ENCODE measurements at places on chromosomes 7 and 10.

DNA sequence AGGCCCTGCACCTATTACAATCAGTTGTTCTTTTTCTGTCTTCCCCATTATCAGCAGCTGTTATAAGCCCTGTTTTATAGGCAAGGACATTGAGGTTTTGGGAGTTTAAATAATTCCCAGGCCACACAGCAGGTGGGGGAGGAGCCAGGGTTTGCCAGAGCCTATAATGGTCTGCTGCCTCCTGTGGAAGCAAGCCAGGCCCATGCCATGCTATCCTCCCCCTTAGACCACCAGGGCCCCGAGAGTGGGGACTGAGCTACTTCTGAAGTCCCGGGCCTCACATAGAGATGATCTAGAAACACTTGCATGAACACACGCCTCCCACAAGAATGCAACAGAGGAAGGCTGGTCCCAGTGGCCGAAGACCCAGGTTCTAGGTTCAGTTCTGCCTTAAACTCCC, 141.7 kb downstream of the SH3PXD2A start:
- no peak for DNase-seq

- DNase-seq = peak; percentile 79
These were observed 1.1 kb downstream of the KIAA1217 start for GRCh38 chr10:24209946-24210491.

GRCh38 chr7:19989906-19990305, 216.5 kb upstream of the TMEM196 start:
- no peak for DNase-seq

DNA sequence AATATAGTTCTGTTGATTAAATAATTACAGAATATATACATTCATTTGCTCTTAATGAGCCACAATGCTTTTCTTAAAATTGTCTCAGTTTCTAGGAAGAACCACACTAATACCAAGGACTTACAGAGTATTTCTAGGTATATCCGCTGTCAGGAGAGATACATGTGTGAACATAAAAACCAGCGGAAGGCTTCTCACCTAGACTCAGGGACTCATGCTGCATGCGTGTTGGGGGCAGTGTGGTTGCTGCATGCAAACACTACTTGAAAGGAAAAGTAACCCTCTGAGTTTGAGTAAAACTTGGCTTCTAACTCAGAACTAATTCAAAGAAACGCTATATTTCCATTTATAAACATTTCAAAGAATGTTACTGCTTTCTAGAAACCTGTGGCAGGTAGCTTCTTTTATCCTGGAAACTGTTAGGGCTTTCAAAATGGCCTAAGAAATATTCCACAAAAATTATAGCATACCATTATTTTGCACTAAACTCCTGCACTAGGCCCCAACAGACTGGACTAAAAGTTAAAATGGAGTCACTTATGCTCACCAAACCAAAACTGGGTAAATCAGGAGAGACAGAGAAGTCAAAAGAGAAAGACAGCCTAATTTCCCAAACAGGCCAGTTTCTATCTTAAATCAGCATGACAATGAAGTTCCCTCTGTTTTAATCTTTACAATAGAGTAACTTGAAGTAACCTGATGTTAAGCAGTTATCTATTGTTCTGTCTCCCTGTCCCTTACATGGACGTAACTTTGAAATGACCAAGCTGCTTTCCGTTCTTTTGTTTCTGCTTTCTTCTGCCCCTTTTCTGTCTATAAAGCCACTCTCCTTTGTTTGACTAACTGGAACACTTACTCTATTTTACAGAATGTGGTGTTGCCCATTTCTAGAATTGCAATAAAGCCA, 95.2 kb upstream of the FAM133B start:
- DNase-seq = peak; percentile 83

DNA sequence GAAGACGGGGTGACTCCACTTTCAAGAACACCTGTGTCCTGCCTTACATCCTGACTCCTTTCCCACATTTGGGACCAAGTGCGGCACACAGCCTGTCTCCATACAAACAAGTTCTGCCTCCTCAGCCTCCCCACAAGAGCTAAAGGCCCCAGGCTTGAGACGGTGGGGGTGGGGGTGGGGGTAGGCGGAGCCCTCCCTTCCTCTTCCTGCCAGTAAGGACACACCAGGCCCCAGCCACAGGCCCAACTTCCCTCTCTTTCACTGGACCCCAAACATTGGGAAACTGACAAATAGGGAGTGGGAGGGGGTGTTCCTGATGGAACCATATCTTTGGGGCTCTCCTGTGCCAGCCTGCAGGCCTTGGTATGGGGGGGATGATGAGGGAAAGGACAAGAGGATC, 4.6 kb downstream of the CDK5 start:
- no peak for DNase-seq

GRCh38 chr7:156473476-156474240, 166.9 kb upstream of the RNF32 start:
- peak; percentile 43 for DNase-seq

DNA sequence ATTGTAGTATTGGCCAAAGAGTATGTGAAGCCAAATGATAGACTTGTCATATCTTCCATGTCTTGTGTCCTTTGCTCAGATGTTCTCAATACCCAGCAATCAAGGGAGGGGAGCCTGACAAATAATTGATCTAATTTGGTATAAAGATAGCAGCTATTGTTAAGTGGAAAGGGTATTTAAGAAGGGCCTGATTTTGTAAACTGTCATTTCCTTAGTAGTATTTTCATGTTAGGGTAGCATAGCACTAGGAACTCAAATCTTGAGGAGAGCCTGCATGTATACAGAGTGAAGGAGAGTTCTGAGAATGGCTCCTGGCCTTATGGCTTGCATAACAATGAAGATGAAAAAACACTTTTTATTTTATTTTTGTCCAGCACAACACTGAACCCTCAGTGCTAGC, 53.1 kb downstream of the GNAI1 start:
- no peak for DNase-seq

DNA sequence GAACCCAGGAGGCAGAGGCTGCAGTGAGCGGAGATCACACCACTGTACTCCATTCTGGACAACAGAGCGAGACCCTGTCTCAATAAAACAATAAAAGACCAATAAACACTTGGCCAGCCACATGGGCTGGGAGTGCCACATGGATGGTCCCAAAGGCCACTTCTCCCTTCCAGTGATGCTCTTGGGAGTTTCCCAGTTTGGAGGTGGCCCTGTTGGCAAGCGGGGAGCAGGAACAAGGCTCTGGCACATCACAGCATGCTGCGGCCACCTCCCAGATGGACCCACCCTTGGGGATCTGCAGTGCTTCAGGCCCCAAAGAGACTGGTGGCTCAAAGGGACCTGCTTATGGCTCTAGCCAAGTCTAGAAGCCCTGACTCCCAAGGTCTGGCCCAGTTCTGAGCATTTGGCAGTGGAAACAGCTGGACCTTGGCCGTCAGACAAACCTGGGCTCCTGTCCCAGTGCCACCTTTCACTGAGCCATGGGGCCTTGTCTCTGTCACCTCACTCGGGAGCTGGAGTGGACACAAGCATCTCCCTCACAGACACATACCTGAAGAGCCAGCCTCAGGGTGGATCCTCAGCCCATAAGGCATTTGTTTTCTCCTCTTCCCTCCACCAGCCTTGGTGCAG, 91.7 kb downstream of the COL13A1 start:
- no peak for DNase-seq

- peak; percentile 65 for DNase-seq
These were observed 29.0 kb upstream of the EBLN1 start for GRCh38 chr10:22246680-22247391.

GRCh38 chr7:64685091-64685490, 19.2 kb downstream of the ZNF107 start:
- DNase-seq = no peak

GRCh38 chr10:68756766-68757165, 35.7 kb downstream of the CCAR1 start:
- no peak for DNase-seq

- no peak for DNase-seq
These were observed 31.5 kb downstream of the C7orf25 start for GRCh38 chr7:42880392-42880791.

- peak; percentile 29 for DNase-seq
These were observed 13.6 kb upstream of the BPGM start for GRCh38 chr7:134632937-134633540.

DNA sequence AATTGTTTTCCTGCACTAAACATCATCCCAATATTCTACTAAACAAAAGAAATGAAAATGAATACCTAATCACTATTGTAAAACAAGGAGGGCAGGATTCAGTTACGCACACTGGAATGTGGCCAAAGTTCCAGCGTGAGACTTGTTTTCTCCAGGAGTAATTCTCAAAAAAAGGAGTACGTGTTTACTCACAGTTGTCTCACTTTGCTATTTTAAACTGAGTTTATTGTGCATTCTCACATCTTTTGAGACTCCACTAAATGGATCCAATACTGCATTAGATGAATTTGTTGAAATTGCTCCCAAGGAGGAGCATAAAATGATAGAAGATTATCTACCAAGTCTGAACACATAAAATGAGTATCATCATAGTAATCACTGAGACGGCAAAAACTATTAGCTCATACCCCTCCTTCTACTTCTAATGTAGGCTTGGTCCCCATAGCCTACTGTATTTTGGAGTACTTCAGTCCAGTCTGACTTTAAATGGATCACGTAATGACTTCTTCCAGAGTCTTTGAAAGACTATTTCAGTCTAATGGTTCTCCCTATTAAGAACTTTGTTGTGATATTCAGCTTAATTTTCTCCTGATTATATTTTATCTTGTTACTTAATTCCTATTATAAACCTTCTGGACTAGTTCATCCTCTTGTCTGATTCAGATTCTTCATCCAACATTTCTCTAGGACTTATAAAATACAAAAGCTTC, 3.8 kb downstream of the GRM3 start:
- DNase-seq = no peak

GRCh38 chr10:44958196-44958897, 1.3 kb upstream of the RASSF4 start:
- no peak for DNase-seq

GRCh38 chr10:35306852-35307251, 29.5 kb upstream of the CCNY start:
- DNase-seq = peak; percentile 19

GRCh38 chr7:120725376-120726039, 132.4 kb downstream of the TSPAN12 start:
- DNase-seq = no peak

- no peak for DNase-seq
These were observed 46.3 kb downstream of the INSYN2A start for GRCh38 chr10:127150136-127150535.

DNA sequence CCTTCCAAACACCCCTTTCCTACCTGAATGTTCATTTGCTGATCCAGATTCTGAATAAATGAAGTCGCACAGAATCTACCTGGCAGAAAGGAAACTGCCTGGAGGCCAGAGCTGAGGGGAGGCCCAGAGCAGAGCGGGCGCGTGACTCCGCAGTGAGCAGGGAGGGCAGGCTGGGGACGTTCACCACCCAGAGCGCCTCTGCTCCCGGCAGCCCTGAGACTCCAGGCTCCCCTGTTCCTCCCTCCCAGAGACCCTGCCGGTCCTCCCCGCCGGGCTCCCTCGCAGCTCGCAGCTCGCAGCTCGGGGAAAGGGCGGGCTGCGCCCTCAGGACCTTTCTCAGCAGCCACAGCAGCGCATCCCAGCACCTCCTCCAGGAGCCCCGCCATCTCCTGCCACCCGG, 176.7 kb upstream of the ZNF32 start:
- no peak for DNase-seq

- no peak for DNase-seq
These were observed 14.7 kb downstream of the AHR start for GRCh38 chr7:17313194-17313593.

GRCh38 chr10:30192846-30193608, 133.6 kb upstream of the JCAD start:
- DNase-seq = no peak

GRCh38 chr7:101171442-101171837, 6.1 kb upstream of the VGF start:
- no peak for DNase-seq

DNA sequence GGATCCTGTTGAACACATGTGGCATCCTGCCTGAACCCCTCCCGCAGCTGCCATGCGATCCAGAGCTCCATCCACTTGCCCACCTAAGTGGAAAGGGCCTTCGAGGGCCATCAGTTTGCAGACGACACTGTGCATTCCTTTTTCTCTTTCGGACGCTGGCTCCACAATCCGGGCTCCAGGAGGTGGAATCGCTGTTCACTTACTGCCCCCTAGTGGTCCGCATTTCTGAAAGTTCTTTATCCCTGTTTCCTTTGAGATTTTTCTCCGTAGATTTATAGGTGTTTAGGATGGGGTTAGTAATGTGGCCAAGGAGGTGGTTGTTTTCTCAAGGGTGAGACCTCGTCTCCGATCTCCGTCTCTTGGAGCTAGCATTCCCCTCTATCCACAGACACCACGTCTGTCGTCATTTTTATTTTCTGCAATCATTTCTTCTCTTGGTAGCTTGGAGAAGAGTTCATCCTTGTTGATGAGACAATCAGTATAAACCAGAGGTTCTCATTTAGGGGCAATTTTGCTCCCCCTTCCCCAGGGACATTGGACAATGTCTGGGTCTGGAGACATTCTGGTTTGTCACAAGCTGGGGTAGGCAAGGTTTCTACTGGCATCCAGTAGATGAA, 204.6 kb downstream of the ARHGAP21 start:
- DNase-seq = peak; percentile 46

DNA sequence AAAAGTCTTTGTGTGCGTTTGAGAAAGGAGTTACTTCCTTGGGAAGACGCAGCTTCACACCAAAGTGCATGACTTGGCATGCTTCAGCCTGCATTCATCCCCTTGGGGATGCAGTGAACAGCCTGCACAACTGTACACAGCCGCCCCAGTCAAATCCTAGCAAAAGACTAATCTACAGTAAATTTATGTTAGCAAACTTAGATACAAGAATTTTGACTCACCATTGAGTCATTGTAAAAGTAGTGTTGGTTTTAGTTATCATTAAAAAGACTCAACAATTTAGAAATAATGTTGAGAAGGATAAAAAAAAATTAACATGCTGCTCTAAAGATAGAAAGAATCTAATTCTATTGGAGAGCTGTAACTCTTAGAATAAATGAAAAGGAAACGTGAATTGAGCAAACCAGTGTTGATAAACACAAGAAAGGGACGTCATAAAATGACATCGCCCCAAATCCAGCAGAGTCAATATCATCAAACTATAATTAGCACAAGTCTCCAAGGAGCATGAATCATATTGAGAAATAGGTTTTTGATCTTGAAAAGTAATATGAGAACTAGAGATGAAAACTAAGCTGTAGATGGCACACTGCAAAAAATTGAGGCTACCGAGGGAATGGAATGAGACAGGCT, 11.9 kb upstream of the OPTN start:
- DNase-seq = peak; percentile 39

- no peak for DNase-seq
These were observed 65.7 kb upstream of the NOBOX start for GRCh38 chr7:144468990-144469732.

DNA sequence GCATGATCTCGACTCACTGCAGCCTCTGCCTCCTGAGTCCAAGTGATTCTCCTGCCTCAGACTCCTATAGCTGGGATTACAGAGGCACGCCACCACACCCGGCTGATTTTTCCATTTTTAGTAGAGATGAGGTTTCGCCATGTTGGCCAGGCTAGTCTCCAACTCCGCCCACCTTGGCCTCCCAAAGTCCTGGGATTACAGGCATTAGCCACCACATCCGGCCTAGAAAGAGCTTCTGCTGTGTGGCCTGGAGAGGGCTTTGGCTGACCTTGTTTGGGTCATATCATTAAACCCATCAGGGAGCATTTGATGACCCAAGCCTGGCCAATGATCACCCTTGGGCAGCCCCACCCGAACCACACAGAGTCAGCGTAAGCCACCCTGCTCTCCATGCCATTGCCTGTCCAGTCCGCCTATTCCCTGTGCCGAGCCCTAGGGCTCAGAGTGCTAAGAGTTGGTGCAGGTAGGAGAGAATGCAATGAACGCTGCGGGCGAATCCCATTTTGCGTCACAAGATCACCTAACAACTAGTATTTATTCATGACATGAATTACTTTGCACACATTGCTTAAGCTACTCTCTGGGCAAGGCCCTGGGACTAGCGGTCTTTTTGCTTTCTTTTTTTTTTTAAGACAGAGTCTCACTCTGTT, 22.3 kb upstream of the GDI2 start:
- no peak for DNase-seq

All from activated CD4-positive, alpha-beta memory T cell treated with anti-CD3 and anti-CD28 coated beads for 36 hours (primary cell).